ENCODE measurements at places on chromosomes 2 and 18.

DNA sequence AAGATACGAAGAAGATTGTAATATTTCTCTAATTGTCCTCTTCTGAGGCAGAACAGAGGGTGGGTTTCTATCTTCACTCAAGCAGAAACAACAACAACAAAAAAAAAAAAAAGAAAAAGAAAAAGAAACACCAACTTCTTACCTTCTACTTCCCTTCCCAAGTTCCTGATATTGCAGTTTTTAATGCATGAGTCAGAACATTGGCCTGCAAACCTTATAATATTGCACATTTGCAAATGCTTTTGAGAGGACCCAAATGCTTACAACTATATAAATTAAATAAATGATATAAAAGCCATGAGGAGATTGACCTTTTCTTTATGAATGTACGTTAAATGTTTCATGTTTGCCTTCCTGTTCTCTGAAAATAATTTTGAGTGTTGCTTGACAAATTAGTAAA lies 37.3 kb downstream of the PAX3 start:
- DNase-seq, result no peak

- no peak for DNase-seq
Measured at GRCh38 chr2:179900655-179901054, 39.2 kb upstream of the ZNF385B start.

- no peak for DNase-seq
Measured at GRCh38 chr2:16622399-16622968, 43.1 kb downstream of the CYRIA start.

DNA sequence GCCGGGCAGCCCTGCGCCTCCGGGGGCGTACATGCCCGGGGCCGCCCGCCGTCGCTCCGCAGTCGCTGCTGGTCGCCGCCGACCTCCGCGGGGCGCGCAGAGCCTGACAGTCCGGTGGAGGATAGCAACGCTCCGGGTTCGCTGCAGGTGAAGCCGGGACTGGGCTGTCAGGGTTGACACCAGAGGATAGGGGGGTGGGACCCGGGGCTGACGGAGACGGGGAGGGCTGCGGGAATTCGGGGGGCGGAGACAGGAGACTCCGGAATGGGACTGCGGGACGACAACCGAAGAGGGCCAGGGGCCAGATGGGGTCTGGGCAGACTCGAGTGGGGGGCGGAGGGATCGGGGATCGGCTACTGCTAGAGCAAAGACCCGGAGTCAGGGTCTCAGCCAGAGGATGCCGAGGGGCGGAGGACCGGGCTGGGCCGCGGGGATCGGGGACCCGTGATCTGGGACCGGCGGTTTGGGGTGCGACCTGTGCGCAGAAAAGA lies 403 bp downstream of the TMEM127 start:
- no peak for DNase-seq

DNA sequence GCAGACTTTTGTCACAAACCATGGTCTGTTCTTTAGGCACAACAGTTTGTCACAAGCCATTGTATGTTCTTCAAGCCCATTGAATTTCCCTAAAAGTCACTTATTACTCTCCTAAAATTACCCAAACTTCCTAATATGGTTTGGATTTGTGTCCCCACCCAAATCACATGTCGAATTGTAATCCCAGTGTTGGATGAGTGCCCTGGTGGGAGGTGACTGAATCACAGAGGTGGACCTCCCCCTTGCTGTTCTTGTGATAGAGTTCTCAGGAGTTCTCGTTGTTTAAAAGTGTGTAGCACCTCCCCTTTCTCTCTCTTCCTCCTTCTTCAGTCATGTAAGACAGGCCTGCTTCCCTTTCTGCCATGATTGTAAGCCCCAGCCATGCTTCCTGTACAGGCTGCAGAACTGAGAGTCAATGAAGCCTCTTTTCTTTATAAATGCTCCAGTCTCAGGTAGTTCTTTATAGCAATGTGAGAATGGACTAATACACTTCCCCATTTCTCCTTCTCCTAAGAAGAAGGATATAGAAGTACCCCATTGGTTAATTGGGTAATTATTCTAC lies 11.2 kb upstream of the GYPC start:
- no peak for DNase-seq

DNA sequence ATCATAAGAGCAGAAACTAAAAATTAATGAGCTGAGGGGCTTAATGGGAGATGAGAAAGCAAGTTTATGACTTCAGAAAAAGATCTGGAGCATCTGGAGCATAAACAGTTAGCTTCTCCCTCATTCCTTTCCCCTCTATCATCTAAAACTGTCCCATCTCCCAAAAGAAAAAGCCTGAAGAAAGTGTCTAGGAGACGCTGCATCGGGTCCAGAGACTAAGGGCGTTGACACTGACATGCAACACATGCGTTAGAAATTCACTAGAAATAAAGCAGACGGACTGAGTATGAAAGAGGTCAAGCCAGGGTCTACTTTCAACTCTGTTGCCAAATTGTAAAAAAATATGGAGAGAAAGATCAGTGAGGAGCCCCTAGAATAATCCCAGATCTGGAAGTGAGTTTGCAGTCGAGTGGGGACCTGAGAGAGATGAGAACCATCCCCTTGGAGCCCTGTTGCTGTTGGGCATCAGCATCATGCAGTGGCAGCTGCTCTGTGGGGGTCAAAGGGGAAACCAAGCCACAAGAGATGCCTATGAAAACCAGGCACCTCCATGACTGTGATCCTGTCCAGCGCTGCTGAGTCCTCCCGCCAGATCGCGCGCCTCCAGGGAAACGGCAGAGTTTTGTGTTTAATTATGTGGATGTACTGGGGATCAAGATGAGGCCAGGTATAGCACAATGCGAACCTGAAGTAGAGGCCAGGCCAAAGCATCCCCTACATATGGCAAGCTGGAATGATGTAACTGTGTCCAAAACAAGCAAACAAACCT lies 13.9 kb downstream of the ANTXR1 start:
- no peak for DNase-seq

GRCh38 chr18:68642003-68642402 lies 72.9 kb downstream of the TMX3 start:
- no peak for DNase-seq

DNA sequence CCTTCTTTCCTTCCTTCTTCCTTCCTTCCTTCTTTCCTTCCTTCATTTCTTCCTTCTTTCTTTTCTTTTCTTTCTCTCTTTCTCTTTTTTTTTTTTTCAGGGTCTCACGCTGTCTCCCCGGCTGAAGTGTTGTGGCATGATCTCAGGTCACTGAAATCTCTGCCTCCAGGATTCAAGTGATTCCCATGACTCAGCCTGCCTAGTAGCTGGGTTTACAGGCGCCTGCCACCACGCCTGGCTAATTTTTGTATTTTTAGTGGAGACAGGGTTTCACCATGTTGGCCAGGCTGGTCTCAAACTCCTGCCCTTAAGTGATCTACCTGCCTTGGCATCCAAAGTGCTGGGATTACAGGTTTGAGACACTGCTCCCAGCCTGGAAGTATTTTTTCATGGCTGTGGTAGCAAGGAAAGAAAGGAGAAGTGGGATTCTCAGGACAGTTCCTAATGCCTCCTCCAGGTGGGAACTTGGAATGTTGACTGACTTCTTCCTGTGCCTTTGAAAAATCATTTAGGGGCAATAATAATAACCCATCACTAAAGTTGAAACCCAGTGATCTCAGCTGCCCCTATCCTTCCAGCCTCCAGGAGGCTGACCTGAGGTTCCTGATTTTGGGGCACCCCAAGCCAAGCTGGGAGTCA lies 89.3 kb upstream of the CELF4 start:
- DNase-seq, result no peak

GRCh38 chr2:184945326-184945725 lies 347.0 kb downstream of the ZNF804A start:
- DNase-seq, result no peak

- DNase-seq, result no peak
Measured at GRCh38 chr2:148565272-148565894, 79.2 kb upstream of the EPC2 start.

Measured in NCI-H187 treated with DMSO at 0.1 percent for 48 hours (cell line).